Nephron progenitor cell (in vitro differentiated cells): ENCODE measurements at places on chromosomes 5 and 9.

DNA sequence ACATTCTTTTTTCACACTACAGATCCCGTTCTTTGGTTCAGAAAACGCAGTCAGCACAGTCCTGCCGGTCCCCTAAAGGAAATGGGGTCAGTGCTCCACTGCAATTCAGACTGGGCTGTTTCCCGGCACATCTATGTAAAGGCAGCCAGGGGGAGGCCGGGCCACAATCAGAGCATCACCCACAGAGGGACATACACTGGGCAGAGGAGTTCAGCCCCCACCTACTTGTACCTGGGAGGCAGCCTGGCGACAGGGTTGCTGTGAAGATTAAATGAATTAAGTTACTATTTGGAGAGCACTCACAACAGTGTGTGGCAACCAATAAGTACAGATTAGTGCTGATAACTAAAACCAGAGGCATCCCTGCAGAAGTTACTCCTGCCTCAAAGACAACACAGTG lies 4.5 kb downstream of the PTPN3 start:
- DNase-seq, result no peak

DNA sequence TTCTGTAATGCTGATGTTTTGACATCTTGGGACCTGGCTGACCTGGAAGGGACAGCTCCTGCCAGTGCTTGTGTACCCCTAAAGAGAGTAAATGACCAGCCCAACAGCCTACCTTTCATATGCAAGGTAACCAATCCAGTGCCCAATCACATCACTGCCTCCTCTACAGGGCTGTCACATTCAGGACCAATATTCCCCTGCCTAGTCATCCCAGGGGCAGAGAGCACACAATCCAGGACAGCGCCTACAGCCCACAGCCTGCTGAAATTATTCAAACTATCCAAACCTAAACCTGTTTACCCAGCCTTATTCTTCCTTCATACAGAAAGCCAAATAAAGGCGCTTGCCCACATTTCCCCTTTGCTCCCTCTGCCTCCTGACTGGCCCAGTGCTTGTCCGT lies 284.1 kb downstream of the CTNND2 start:
- no peak for DNase-seq

- no peak for DNase-seq
Observed at GRCh38 chr5:127320032-127320965, 29.7 kb downstream of the MEGF10 start.

GRCh38 chr5:157920828-157921170 lies 61.9 kb upstream of the CLINT1 start:
- no peak for DNase-seq

- no peak for DNase-seq
Observed at GRCh38 chr5:27242258-27242626, 203.9 kb upstream of the CDH9 start.

GRCh38 chr9:96500696-96501632 lies 51.0 kb downstream of the HABP4 start:
- no peak for DNase-seq

GRCh38 chr9:132008855-132009812 lies 70.5 kb downstream of the MED27 start:
- DNase-seq, result no peak

DNA sequence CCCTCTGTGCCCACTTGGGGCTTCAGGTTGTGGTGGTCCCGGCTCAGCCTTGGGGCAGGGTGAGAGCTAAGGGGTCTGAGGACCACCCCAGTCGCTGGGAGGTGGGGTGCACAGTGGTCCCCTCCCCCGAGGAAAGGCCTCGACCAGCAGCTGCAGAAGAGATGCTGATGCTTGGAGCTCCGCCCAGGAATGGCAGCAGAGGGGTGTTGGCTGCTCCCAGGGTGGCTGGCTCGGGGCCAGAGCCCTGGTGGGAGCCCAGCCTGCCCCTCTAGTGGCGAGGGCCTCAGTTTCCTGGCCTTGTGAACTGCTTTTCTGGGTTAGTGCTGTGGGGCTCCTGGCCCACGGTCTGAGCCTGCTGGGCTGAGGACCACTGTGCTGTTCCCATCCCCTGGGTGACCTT lies 1.2 kb downstream of the DIPK1B start:
- DNase-seq, result no peak

GRCh38 chr5:132829742-132830435 lies 558 bp downstream of the SHROOM1 start:
- peak; percentile 84 for DNase-seq

DNA sequence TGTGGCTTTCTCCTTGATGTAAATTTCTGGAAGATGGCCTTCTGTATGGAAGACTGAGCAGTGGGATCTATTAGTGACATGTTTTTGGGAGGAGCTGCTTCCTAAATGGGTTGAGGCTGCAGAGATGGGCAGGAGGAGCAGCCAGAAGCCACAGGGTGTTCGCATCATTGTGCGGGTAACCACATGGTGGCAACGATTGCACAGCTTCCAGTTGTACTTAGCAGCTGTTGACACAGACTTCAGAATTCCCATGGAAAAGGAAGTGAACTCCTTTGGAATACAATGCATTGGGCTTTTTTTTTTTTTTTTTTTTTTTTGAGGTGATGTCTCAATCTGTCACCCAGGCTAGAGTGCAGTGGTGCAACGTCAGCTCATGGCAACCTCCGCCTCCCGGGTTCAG lies 297.3 kb downstream of the NR3C1 start:
- DNase-seq, result no peak

DNA sequence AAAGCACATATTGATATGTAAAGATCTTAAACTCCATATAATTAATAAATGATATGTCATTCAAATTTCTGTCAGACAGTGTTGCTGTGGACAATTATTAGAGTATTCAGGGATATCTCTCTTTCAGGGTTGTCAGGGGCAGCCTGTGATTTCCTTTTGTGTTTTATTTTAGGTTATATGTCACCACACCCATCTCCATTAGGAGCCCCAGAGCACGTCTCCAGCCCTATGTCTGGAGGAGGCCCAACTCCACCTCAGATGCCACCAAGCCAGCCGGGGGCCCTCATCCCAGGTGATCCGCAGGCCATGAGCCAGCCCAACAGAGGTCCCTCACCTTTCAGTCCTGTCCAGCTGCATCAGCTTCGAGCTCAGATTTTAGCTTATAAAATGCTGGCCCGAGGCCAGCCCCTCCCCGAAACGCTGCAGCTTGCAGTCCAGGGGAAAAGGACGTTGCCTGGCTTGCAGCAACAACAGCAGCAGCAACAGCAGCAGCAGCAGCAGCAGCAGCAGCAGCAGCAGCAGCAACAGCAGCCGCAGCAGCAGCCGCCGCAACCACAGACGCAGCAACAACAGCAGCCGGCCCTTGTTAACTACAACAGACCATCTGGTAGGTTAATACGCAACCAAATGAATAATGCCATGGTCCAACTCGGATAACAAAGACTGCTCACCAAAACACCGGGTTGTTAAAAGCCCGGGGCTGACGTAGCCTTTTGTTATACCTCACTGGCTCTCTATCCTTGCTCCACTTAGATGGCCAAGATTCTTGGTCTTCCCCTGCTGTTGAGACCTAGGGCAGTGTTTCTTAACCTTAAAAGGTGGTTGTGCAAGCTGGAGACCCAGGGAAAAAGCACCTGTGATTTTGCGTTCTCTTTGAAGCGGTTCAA lies 24.4 kb downstream of the SMARCA2 start:
- DNase-seq, result no peak

- no peak for DNase-seq
Observed at GRCh38 chr5:32020271-32020670, 153.8 kb downstream of the GOLPH3 start.

- DNase-seq, result no peak
Observed at GRCh38 chr5:125654392-125654791, 768.8 kb upstream of the GRAMD2B start.

DNA sequence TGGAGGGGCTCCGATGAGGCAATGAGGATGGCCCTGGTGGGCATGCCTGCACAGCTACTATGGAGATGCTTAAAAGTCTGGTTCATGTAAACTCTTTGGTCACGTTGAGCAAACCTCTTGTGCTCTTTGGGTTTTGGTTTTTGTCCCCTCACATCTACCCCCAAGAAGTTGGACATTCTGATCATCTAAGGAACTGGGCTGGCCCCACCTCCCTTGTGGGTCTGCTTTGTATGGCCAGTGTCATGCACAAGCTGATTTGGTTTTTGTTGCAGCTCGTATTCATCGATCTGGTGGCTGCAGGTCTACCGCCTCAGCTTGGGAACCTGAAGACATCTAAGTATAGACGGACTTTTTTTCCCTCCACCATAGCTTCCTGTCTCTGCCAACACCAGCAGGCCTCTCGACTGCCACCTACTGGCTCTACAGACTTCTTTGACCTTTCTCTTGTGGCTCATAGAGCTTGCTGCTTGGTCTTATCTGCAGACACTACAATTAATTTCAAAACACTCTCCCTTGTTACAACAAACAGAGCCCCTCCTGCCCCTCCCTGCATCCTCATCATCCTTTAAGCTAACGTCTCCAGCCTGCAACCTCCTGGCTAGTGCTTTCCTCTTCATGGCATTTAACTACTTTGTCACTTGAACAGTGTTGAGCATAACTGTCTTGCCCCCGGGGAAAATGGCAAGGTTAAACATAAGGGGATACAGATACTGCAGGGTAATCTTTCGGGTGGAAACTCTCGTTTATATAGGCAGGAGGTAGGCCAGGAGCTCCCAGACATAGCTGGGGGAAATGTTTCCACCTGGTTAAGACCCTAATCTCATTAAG lies 34.5 kb downstream of the TSTD2 start:
- DNase-seq, result peak; percentile 72

GRCh38 chr5:150155258-150156026 lies at the start of gene PDGFRB:
PDGFRB (minus strand) TSS chr5:150155845; CDS start chr5:150137047, 18,798 bp downstream.
- DNase-seq, result peak; percentile 77

- no peak for DNase-seq
Observed at GRCh38 chr5:137894586-137894985, 5.3 kb downstream of the PKD2L2 start.

DNA sequence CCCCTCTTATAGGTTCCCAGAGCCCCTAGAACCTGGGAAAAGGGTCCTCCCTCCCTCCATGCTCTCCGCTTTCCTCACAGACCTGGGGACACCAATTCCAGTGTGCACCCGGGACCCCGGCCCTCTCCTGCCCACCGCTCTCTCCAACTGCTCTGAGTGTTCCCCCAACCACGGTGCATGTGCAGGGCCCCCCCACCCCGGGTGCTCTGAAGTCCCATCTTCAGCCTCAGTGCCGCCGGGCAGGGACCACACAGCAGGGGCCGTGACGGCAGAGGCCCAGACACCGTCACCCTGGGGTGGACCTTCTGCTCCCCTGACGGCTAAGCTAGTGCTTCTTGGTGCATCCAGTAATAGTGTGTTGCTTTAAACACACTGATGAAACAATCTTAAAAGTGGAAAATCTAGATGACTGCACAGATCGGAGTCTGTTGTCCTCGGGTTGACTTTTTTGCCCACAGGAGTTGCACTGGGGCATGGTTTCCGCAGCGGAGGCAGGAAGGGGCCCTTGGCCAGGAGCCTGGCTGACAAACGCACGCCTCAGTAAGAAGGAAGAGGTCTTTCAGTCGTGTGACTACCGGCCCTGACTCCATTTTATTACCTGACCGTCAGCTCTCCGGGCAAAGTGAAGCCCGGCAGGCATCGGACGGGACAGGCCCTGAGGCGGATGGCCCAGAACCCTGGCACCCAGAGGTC lies 36.2 kb upstream of the SLC6A3 start:
- no peak for DNase-seq

GRCh38 chr5:124771761-124772160 lies 25.3 kb upstream of the ZNF608 start:
- no peak for DNase-seq

DNA sequence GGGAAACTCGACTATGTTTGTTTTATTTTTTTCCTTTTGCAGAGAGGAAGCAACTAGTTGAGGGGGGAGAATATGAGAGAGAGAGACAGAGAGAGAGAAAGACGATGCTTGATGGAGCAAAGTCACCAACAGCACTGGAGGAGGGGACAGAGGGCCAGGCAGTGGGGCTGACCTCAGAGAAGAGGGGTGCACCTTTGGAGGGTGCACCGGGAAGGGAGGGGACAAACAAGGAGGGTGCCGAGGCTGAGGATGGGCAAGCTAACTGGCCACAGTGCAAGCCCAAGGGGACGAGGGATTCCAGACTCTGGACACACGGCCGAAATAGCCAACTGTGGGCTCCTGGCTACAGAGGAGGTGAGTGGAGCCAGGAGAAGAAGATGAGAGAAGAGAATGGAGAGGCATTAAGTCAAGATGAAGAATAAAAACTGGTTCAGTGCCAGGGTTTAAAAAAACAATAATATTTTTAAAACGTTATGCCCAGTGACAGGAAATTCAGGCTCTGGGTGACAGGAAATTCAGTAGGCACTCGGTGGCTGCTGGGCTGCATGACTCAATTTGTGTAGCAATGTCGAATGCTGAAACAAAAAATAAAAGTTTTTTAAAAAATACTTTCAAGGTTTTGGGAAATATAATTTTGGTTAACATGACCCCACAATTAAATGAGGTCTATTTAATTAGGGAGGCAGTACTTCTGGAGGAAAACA lies 13.3 kb upstream of the GLRX start:
- no peak for DNase-seq

GRCh38 chr9:88949425-88949824 lies 41.8 kb upstream of the S1PR3 start:
- peak; percentile 8 for DNase-seq

DNA sequence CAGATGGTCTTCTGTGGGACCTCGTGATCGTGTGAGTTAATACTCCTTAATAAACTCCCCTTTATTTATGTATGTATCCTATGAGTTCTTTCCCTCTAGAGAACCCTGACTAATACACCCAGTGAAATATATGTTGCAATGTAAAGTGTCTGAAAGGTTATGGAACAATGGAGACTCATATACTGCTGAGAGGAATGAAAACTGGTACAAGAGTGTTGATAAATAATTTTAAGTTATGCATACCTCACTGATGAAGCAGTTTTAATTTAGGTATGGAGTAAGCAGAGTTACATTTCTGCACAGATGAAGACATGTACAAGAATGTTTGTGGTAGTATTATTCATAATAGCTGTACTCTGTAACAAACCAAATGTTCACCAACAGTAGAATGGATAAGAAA lies 438.3 kb downstream of the TAF11L14 start:
- no peak for DNase-seq

GRCh38 chr9:9387511-9388115 lies 1225.2 kb downstream of the PTPRD start:
- no peak for DNase-seq
